Tracheal epithelial cell (primary cell): ENCODE measurements at places on chromosomes 1 and 21. TPM values are rescaled to one million over a fixed set of nuclear protein-coding genes. Genes with fewer than 3 reads are reported as not detected.

Gene HORMAD1
- total RNA-seq = 1.1 and 1.2 TPM in 2 replicates

Gene KRTAP19-5
- not detected in 2 replicates for total RNA-seq

Gene SPATA21
- not detected in 2 replicates for total RNA-seq

Gene TFB2M
- 18.1 and 24.3 TPM in 2 replicates for total RNA-seq

Gene ALPL
- not detected in 2 replicates for total RNA-seq

Gene CDK18
- total RNA-seq = 6.0 and 19.5 TPM in 2 replicates

Gene CD1D
- total RNA-seq = 0.96 and 3.8 TPM in 2 replicates

Gene INAVA
- 38.4 and 55.7 TPM in 2 replicates for total RNA-seq

Gene MROH7
- total RNA-seq = 0.24 TPM in 1 of 2 replicates, not detected in the other

Gene FHAD1
- not detected in 2 replicates for total RNA-seq

Gene LCE3E
- total RNA-seq = 0.48 TPM in 1 of 2 replicates, not detected in the other

Gene FCAMR
- 0.24 TPM in 1 of 2 replicates, not detected in the other for total RNA-seq

Gene C1orf226
- total RNA-seq = under 0.01 and 0.24 TPM in 2 replicates

Gene SIK1
- total RNA-seq = 7.0 and 21.5 TPM in 2 replicates
